NCI-H345 (cell line): ENCODE measurements at places on chromosomes 6 and 20.

- DNase-seq, result no peak
These were observed 4.4 kb downstream of the OSER1 start for GRCh38 chr20:44206132-44206531.

GRCh38 chr20:12394786-12395185 lies 477.1 kb downstream of the BTBD3 start:
- no peak for DNase-seq

GRCh38 chr20:40812415-40812925 lies 123.4 kb upstream of the MAFB start:
- no peak for DNase-seq

DNA sequence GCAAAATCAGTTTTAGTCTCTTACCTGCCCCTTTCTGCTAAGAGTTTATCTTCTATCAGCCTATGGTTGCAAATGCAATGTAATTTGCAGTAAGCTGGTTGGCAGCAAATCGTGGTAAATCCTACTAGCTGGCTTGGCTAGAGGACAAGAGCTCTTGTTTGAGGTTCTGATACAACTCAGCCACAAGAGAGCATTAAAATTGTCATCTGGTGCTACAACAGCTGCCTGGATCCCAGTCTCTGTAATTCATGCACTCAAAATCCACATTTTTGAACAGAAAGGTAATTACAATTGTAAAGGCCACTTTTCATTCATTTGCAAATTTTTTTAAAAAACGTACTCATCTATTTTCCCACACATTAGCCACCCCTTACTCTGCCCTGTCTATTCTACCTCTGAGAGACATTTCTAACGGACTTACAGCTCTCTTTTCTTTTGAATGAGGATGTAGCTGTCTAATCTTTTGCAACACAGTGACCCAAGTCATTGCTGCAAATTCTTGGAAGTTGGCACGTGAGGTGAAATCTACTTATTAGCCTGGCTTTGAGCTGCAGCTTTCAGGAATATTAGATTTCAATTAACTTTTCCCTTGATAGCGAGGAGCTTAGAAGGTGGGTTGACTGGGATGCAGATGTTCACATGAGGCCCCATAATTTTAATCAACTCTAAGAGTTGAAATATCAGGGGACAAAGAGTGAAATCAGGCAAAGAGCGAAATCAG lies 54.0 kb upstream of the FAM184A start:
- DNase-seq, result no peak

DNA sequence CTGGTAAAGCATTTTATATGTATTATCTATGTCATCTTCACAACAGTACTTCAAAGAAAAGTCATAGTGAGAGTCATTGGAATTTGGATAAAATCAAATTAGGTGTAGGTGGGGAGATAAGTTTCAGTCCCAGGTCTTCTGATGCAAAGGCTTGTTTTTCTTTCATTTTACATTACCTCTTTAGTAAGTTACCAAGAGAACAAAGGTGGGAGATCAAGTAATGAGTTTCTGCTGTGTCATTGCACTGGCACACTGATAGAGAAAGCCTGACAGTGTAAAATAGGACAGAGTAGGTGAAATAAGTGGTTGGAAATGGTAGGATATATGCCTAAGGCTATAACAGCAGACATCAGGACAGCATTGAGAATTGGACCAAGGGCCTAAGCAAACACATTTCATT lies 250.4 kb downstream of the NKAIN2 start:
- DNase-seq, result no peak

GRCh38 chr6:138979813-138980668 lies 8.0 kb downstream of the REPS1 start:
- no peak for DNase-seq

- no peak for DNase-seq
These were observed 105.5 kb downstream of the PDSS2 start for GRCh38 chr6:107353773-107354382.

- DNase-seq, result no peak
These were observed 914.9 kb upstream of the FLRT3 start for GRCh38 chr20:15252304-15252703.

GRCh38 chr6:63705707-63706106 lies 70.1 kb downstream of the PHF3 start:
- no peak for DNase-seq

DNA sequence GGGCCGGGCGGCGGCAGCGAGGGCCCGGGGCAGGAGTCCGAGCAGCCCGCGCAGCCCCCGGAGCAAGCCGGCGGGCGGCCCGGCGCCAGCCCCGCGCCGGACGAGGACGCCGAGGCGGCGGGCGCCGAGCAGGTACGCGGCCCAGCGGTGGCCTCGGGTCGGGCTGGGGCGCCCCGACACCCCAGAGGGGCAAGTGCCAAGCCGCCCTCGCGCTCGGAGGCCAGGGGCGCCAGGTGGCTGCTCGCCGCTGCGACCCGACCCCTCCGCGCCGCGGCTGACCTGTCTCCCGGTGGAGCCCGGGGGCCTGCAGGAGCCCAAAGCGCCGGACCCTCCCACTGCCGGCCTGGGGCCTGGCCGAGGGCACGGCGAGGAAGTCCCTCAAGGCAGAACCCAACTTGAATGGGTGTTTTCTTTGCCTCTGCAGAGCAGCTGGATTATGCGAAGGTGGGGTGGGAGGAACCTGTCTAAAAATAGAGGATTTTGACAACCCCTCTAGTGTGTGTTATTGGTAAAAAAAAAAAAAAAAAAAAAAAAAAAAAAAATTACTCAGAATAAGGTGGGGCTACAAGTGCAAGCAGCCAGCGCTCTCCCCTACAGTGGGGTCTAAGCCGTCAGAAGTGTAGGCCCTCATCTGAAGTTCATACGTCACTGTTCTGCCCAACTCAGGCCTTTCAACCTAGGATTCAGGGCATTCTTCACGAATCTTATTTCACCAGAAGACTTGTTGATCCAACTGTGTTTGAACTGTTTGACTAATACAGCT lies 609 bp downstream of the OGFRL1 start:
- DNase-seq, result peak; percentile 18

- no peak for DNase-seq
These were observed 92.1 kb upstream of the ANKEF1 start for GRCh38 chr20:9942736-9943135.

- no peak for DNase-seq
These were observed 60.7 kb downstream of the SUN5 start for GRCh38 chr20:32943490-32944052.

- DNase-seq, result no peak
These were observed 147.1 kb downstream of the AKAP7 start for GRCh38 chr6:131282365-131282764.

DNA sequence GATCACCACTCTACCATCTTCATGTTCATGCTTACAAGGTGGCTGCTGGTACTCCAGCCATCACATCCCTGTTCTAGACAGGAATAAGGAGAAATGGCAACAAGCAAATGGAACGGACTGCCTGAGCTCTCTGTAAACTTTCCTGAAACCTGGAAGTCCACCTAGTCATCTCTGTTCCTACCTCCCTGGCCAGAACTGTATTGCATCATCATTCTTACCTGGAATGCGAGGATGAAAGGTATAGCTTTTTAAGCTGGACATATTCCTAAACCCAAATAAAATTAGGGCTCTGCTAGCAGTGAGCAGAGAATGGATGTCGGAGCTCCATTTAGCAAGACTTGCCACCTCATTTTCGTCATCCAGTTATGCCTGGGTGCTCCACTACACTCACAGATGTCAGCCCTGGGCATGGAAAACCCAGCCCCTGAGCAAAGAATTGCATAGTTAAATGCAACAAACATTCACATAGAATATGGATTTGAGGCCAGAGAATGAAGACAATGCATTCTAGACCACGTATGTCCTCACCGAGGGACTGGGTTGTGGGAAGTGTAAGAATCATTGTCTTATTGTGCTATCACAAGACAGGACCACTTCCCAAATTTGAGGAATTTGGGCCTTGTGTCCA lies 214.3 kb upstream of the CDYL start:
- no peak for DNase-seq

- DNase-seq, result no peak
These were observed 200.5 kb downstream of the SMOC2 start for GRCh38 chr6:168641446-168641845.

DNA sequence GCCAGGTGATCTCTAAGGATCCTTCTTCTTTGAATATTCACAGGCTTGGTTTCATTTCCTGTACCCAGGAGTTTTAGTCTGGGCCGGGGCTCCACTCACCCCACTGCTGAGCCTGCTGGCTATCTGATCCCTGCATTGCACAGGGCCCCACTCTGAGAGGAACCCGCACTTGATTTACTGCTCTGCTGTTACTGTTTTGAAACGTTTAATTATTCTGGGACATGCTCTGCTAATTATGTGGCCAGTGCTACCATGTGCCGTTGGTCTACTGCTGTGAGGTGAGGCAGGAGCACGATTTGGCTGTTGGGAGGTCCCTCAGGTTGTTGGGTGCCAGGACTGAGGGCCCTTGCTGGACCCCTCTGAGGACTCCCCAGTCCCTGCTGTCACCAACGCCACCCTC lies 108.7 kb upstream of the SIRPA start:
- no peak for DNase-seq

- DNase-seq, result no peak
These were observed 48.0 kb downstream of the OR2B2 start for GRCh38 chr6:27863962-27864905.

DNA sequence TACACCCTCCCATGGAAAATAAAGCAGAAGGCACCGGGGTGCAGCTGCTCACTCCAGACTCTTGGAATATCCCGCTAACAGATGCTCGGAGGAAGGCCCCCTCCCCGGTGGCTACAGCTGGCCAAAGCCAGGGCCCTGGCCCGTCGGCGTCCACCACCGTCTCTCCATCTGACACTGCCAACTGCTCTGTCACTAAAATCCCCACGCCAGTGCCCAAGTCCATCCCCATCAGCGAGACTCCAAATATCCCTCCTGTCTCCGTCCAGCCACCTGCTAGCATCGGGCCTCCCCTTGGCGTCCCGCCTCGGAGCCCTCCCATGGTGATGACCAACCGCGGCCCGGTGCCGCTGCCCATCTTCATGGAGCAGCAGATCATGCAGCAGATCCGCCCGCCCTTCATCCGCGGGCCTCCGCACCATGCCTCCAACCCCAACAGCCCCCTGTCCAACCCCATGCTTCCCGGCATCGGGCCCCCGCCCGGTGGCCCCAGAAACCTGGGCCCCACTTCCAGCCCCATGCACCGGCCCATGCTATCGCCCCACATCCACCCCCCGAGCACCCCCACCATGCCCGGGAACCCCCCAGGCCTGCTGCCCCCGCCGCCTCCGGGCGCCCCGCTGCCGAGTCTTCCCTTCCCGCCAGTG lies 143.9 kb downstream of the SOBP start:
- no peak for DNase-seq

DNA sequence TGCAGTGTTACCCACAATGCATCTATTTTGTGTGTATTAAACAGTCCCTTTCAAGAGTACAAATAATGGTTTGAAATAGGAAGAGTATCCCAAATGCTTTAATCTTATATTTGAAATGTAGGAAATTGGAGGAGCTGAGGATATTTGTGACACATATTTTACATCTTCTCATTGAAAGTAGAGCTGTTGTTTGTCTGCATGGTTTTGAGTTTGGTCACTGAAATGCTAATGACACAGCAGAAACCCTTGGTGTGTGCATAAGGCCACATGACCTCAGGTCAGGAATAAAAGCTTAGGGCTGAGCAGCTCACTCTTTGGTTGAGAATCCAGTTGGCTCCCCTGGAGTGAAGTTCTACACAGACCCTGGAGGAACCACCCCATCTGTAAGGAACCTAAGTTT lies 49.8 kb downstream of the TPD52L1 start:
- DNase-seq, result no peak

DNA sequence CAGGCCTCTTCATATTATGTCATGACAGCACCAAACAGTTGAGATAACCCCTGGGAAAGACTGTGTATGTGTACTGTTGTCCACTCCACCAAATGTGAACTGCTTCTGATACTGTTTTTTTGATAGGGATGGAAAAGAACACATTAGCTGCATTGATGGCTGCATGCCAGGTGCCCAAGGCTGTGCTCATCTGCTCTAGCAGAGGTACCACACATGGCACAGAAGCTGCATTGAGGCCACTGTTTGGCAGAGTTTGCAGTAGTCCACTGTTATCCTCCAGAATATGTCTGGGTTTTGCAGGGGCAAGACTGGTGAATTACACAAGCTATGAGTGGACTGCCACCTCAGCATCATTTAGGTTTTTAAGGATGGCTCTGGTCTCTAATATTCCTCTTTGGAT lies 28.2 kb upstream of the ELMO2 start:
- no peak for DNase-seq

GRCh38 chr6:11964729-11965335 lies 47.3 kb upstream of the HIVEP1 start:
- DNase-seq, result no peak

- DNase-seq, result no peak
These were observed 186.5 kb downstream of the PDE7B start for GRCh38 chr6:136037876-136038460.
